Activated T-cell treated with anti-CD3 and anti-CD28 coated beads, Interleukin-2, amount 50 U/mL, for 4 hours (primary cell): ENCODE measurements at places on chromosomes 4 and X. TPM values are rescaled to one million over a fixed set of nuclear protein-coding genes. Genes with fewer than 3 reads are reported as not detected.
A peak's percentile ranks its signal among the peaks of the same experiment; 100 is the strongest.

Gene DMRTC1
- not detected for total RNA-seq

Gene TEC
- 1.4 TPM for total RNA-seq

Gene SLC6A14
- 0.21 TPM for total RNA-seq

Gene SFRP2
- 0.40 TPM for total RNA-seq

GRCh38 chr4:78656968-78657445 lies 105.4 kb downstream of the ANXA3 start:
- DNase-seq = peak; percentile 5

- DNase-seq = no peak
These were observed 63.8 kb upstream of the FAM120C start for GRCh38 chrX:54246866-54247265.

Gene FAM199X
- total RNA-seq = 8.2 TPM

DNA sequence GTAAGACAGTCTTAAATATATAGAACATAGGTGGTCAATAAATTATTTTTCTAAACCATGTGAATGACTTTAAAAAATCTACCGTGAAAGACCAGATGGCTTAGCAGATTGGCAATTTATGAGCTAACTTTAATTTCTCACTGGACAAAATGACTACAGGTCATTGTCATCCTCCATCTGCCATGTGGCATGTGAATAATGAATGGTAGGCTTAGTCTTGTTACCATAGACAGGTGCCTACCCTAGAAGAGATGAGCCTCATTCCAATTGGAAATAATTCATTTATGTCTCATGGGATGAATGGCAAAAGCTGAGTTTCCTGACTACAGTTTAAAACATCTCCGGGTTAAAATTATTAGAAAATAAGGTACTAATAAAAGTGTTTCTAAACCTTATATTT lies 1043.3 kb downstream of the FAT4 start:
- no peak for DNase-seq

- DNase-seq = no peak
These were observed 300.4 kb downstream of the NLGN4X start for GRCh38 chrX:5928224-5928623.

DNA sequence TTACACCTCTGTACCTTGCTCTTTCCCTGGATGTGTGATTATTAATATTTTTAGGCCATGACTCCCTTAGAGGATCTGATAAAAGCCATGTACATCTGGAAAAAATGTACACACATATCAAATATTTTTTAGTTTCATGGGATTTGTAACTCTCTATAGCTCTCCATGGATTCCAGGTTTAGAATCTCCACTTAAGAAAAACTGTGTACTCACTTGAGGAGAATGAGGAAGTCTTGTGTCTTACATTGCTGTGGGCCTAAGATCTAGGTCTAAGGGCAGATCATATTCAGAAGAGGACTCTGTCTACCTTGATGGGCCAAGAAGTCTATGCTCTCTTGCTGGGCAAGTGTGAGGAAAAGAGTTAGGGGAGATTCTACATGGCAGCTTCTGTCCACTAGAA lies 98.0 kb downstream of the RRAGB start:
- no peak for DNase-seq

DNA sequence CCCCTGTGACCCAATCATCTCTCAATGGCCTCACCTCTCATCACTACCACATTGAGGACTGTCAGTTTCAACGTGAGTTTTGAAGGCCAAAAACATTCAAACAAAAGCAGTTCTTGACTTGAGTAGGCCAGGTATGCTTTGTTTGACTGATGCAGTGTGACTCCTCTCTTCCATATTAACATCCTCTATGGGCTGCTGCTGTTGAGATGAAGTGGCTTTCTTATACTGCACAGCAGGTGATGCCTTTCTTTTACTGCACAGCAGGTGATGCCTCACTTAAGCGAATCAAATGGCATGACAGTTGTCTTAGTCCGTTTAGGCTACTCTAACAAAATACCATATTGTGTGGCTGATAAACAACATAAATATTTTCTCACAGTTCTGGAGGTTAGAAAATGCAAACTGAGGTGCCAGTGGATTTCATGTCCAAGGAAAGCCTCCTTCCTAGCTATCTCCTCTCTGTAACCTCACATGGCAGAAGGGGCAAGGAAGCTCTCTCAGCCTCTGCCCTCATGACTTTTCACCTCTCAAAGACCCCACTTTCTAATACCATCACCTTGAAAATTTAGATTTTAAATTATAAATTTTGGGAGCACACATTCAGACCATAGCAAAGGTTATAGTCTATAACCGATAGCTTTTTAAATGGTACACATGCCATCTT lies 2267.9 kb upstream of the AGA start:
- no peak for DNase-seq

Gene LONRF3
- 5.8 TPM for total RNA-seq

DNA sequence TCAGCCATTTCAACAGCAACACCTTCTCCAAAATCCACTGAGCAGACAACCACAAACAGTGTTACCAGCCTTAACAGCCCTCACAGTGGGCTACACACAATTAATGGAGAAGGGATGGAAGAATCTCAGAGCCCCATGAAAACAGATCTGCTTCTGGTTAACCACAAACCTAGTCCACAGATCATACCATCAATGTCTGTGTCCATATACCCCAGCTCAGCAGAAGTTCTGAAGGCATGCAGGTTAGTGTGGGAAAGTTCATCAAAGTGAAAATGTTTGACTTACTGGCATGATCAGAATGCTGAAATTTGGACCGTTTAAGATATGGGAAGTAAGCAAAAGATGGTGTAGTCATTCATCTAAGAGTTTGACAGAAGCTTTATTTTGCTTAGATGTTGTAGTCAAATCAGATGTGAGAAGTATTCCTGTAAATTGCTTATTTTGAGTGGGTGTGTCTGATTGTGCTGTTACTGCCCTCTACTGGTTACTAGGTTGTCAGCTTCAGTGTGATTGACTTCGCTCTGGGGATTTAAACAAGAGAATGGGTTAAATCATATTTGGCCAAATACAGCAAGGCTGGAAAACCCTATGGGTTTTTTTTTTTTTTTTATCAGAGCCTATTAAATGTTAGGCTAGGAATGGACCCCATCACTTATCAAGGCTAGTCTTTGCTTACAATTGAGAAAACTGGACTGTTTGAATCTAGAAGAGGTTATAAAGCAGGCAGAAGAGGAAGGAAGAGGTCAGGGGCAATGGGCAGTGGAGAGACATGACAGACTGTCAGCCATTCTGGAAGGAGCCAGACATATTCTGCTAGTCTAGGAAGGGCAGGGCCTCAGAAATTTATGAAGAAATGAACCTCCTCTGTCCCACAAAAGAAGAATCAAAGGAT lies 130.3 kb downstream of the DIPK2B start:
- no peak for DNase-seq

DNA sequence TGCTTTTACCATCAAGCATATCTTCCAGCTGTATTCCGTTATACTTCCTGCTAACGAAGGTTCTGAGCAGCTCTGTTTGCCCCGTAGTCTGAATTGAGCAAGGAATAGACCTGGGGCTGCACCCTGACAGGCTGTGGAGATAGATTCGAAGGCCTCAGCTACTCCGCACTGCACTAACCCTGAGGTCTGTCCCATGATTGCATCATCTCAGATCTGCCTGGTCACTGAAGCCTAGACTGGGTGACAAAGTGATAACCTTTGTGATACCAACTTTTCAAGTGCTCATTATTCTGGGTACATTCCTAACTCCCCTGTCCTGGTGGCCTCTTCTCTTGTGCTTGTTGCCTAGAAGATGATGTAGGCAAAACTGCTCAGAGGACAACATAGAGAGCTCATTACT lies 29.9 kb upstream of the PGRMC1 start:
- no peak for DNase-seq

- no peak for DNase-seq
These were observed 53.1 kb downstream of the CHRNA9 start for GRCh38 chr4:40388239-40388638.

Gene ERAS
- total RNA-seq = not detected

- DNase-seq = no peak
These were observed 480.3 kb upstream of the GRIA3 start for GRCh38 chrX:122703762-122704161.

GRCh38 chr4:101205916-101206315 lies 141.4 kb downstream of the PPP3CA start:
- DNase-seq = peak; percentile 12

DNA sequence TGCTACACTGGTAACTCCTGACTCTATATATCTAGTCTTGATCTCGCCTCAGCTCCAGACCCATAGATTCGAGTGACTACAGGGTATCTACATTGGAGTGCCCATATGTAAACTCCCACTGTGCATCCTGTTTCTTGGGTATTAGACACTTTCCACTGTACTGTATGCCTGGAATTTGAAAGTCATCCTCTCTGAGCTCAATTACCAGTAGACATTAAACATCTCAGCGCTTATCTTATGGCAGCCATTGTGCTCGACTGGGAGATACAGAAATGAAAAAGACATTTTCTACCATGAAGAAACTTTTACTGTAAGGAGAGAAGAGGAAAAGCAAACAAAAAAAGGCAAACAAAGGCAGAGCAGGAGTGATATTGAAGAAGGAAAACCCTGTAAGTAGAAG lies 151.9 kb upstream of the JADE1 start:
- DNase-seq = no peak

- no peak for DNase-seq
These were observed 97.9 kb upstream of the DDIT4L start for GRCh38 chr4:100288161-100288560.

- no peak for DNase-seq
These were observed 824 bp upstream of the UGDH start for GRCh38 chr4:39528061-39528465.

DNA sequence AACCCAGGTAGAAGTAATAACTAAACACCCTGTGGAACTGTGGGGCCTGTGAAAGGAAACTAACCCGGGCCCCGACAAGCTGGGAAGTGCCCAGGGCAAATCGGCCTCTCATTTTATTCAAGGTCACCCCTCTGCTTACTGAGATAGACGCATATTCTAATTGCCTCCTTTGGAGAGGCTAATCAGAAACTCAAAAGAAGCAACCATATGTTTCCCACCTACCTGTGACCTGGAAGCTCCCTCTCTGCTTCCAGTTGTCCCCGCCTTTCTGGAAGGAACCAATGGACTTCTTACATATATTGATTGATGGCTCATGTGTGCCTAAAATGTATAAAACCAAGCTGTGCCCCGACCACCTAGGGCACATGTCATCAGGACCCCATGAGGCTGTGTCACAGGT lies 23.1 kb upstream of the DHRSX start:
- DNase-seq = no peak

GRCh38 chr4:10877076-10877475 lies 192.5 kb upstream of the CLNK start:
- DNase-seq = no peak

Gene THOC2
- total RNA-seq = 72.2 TPM

- DNase-seq = no peak
These were observed 794.7 kb downstream of the RAB28 start for GRCh38 chr4:12689457-12689856.

DNA sequence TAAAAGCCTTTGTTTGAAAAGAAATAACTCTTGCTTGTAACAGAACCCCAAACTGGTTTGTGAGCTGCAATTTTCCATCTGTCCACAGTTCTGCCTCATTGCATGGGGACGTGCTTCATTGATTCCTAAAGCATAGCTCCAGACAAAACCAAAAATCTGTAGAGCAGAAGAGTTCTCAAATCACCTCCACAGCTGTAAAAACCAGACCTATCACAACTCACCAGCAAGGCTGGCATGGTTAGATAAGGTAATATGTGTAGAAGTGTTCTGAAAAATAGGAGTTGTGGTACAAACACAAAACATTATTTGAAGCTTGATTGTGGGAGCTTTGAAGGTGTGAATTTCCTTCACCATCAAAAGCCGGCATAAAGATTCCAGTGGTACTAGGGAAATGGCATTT lies 12.5 kb upstream of the RAB28 start:
- no peak for DNase-seq

- DNase-seq = no peak
These were observed 60.1 kb upstream of the SORCS2 start for GRCh38 chr4:7132249-7132648.

Gene KIAA1210
- not detected for total RNA-seq

Gene IL15
- total RNA-seq = 0.47 TPM

DNA sequence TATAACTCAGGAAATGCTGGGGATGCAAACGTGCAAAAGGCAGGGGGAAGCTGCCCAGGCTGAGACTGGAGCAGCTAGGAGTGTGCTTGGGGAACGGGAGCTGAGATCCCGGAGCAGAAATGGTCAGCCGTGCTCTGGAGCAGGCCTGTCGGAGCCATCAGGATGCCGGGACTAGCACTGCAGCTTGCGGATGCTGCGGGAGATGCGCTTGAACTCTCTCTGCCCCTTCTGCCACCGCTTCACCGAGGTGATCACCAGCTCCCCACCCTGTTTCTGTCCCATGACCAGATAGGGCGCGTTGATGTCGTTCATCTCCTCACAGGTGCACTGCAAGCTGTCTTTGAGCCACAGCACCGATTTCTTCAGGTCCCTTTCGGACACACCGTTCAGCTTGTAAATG lies 7.6 kb downstream of the SFRP2 start:
- DNase-seq = no peak

- DNase-seq = no peak
These were observed 73.7 kb downstream of the TAF1 start for GRCh38 chrX:71439896-71440295.

Gene TRIM2
- total RNA-seq = 0.34 TPM

Gene ABCE1
- total RNA-seq = 229 TPM

GRCh38 chr4:123649645-123650391 lies 253.2 kb downstream of the SPRY1 start:
- DNase-seq = no peak

Gene LANCL3
- 0.05 TPM for total RNA-seq

DNA sequence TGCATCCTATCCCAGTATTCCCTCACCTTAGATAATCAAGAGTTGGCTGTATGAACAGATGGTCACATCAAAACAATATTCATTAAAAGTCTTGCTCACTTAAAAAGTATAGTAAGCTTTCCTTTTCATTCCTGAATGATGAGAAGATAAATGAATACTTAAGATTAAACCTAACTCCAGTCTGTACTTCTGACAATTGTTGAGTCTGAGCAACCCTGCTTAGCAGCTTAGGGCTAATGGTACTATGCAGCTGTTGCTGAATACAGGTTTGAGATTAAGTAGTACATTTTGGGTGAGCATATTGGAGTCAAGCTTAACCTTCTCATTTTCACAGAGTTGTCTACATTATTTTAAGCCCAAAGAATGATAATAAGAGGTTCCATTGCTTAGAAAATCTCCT lies 121.7 kb upstream of the ETNPPL start:
- no peak for DNase-seq

DNA sequence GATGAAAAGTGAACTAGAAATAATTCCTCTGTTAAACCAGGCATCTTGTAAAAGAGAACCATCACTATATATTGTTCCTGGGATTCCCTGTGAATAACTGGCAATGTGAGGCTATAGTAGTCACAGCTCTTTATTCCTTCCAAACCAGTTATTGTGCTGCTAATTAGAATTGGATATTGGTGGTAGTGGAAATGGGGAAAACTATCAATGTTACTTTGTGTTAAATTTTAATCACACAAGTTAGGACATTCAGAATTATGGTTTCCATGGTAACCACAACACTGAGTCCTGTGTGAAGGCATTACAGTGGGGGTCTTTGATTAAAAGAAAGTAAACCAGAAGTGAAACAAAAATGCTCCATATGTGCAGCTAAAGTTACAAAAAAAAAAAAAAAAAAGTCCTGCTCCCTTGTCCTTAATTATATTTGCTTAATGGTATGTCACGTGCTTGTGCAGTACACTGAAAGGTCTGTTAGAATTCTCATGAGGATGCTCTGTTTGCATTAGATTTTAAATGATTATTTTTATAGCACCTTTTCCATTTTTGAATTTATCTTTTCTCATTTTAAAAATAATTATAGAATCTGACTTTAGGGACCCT lies 200.4 kb downstream of the ADGRL3 start:
- DNase-seq = no peak

Gene UGT2A1
- not detected for total RNA-seq
